Mucosa of descending colon (tissue), 3 donors: ENCODE measurements at places on chromosomes 2 and 18. TPM values are rescaled to one million over a fixed set of nuclear protein-coding genes. Genes with fewer than 3 reads are reported as not detected.

The LBX2 gene
- 1.5 TPM for total RNA-seq

The FN1 gene
- total RNA-seq, result 208 TPM

The MSGN1 gene
- not detected for total RNA-seq

The ZC3H15 gene
- 54.6 TPM for total RNA-seq

The OBSL1 gene
- total RNA-seq, result 53.0 TPM

The CNGA3 gene
- 3.4 TPM for total RNA-seq
